ENCODE measurements at places on chromosomes 12 and 14.

GRCh38 chr12:22340143-22340542 is 5.6 kb upstream of the ST8SIA1 start:
- DNase-seq, result no peak

DNA sequence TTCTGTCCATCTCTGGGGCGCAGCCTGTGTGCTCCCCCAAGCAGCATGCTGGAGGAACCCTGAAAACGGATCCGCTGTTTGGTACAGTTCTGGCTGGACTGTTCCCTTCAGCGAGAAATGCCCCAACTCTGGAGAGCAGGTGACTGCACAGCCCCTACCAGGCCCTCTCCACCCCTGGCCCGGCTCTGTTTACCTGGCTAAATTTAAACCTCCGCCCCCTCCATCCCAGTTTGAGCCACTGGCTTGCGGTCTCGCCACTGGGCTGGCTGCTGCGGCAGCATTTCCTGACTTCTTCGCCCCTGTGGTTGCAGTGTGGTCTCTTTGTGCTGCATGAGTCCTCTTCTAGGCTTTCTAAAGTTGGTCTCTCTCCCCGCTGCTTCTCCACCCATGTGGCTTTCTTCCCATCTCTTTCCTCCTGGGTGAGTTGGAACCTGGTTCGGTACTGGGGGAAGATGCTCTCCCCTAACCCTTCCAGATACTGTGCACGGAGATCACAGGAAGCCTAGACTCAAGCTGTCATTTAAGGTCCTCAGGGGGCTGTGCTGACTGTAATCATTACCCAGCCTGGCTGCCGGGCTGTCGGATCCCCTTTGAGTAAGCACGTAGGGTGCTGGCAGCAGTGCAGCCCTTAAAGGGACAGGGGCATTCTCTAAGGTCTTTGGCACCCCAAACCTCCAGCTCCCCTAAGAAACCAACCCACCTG is 60.6 kb downstream of the FBXL14 start:
- peak; percentile 98 for DNase-seq

DNA sequence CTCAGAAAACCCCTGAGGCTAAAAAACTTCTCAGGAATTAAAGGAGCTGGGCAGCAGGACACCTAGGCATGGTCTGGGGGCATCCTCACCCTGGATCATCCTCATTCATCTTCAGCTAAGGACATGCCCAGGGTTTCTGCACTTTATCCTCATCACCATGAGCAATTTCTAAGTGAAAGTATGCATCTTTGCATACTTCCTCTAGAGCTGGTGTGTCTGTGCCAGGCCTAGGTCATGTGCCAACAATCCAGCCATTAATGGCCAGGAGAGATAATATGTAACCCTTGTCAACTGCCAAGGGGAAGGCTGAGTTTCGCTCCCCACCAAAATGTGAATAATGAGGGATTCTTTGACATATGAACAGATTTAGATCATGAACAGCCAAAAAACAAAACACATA is 160.5 kb downstream of the KITLG start:
- DNase-seq, result no peak

DNA sequence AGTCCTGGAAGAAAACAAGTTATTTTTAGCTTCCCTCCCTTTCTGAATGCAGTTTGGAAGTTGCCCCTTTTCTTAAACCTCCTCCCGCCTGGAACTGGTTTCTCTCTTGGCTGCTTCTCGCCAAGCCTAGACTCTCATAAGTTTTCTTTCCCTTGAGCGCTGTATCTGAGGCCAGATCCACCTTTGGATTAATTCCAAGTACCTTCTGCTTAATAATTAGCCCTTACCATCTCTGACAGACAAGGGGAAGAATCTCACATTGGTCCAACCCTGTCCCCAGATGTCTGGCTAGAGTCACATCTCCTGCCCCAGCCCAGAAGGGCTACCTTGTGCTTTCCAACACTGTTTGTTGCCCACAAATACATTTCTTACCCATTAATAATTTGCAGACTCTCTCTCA is 161.8 kb upstream of the RGS6 start:
- DNase-seq, result no peak

GRCh38 chr12:95942101-95942523 is 302 bp downstream of the CCDC38 start:
- peak; percentile 31 for DNase-seq
